Suppressor macrophage (primary cell): ENCODE measurements at places on chromosomes 16 and 17.

DNA sequence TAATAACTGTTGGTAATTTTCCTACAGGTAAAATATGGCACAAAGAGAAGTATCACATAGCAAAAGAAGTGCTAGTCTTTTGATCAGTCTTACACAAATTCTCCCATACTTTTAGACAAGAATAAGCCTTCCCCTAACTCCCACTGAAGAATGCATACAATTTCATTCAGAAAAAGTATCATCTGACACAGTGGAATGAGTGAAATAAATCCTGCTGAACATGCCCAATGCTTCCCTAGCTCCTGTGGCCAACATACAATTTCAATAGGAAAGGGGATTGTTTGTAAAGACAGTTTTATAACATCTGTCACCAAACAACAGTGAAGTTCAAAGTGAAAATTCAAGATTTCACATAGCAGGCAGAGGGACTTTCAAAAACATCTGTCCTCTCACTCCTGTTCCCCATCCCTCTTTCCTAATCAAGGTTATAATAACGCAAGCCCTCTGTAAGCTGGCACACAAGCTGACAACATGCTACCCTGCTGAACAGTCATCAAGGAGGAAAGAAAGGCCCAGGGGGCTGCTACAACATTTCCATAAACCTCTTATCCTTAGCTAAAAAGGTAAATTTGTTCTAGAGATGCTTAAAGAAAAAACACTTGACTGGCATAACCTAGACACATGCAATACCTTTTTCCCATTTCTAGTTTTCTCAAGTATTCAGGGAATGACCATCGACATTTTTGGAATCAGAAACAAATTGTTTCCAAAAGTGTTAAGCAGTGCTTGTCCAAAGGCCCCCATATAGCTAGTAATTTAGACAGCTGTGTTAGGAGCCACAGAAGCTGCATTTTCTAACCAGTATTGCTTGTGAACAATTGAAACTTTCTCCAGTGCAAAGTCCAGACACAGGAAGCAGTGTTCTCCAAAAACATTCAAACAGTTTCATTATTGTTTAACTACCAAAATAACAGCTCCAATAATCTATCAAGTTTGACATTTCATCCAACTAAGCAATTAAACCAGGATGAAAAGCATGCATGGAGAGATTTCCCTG, 11.5 kb upstream of the RFFL start:
- DNase-seq: no peak

DNA sequence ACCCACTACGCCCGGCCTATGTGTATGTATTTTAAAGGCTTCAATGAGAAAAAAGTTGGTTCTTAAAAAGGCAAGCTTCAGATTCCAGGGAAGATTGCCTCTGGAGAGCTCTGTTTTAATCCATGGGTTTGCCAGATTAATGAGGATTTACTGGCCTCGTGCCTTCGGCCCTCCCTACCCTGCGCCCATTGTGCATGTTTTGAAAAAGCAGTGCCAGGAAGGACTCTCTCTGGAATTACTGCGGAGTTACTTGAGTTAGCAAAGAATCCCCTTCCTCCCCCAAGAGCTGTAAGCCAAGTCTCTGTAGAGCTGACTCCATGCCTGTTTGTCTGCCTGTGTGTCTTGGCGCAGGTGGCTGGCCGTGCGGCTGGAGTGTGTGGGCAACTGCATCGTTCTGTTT, 98.9 kb downstream of the ABCC6 start:
- DNase-seq: no peak

- peak; percentile 79 for DNase-seq
These were observed 42.3 kb upstream of the ZNF750 start for GRCh38 chr17:82881900-82882714.

DNA sequence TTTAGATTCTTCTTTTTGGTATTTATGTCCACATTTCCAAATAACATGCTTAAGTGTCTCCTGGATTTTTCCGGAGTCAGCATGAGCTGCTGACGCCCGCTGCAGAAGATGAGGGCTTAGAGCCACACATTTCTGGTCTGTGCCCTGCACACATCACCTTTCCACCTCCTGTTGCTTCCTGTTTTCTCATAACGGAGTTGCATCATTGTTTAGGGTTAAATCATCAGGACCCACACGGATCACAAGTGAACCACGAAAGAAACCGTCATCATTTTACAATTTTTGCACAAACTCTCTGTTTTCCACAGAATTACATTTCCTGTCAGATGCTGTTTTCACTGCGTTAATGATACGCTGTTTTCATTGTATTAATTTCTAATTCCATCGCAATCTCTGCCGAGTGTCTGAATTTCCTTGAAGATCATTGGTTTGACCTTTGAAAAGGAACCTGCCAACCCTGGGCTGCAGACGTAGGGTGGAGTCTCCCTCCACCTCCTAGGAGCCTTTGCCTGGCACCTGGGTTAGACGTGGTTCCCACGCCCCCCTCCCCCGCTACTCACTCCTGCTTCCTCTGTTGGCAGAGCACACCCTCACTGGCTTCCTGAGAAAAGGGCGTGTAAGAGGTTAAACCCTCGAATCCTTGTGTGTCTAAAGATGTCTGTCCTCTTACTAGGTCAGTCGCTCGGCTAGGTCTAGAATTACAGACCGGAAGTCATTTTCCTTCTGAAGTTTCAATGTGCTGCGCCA, 68.2 kb downstream of the RNF213 start:
- no peak for DNase-seq

DNA sequence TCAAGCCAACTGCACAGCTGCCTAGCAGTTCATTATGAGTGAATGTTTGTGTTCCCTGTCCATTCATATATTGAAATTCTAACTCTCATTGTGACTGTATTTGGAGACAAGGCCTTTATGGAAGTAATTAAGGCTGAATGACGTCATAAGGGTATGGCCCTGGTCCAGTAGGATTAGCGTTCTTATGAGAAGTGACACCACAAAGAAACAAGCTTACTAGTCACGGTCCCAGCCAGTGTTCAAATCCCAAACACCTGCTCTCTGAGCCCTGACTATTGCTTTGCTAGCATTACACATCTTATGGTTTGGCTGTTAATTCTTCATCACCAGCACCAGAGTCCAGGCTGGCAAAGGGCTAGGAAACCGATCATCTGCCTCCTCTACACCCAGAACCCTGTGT, 2.2 kb downstream of the ZNF668 start:
- DNase-seq: peak; percentile 43

GRCh38 chr16:6297666-6298410, 1034.8 kb upstream of the RBFOX1 start:
- no peak for DNase-seq

- DNase-seq: peak; percentile 36
These were observed 9.7 kb downstream of the HS3ST3B1 start for GRCh38 chr17:14310605-14311004.

DNA sequence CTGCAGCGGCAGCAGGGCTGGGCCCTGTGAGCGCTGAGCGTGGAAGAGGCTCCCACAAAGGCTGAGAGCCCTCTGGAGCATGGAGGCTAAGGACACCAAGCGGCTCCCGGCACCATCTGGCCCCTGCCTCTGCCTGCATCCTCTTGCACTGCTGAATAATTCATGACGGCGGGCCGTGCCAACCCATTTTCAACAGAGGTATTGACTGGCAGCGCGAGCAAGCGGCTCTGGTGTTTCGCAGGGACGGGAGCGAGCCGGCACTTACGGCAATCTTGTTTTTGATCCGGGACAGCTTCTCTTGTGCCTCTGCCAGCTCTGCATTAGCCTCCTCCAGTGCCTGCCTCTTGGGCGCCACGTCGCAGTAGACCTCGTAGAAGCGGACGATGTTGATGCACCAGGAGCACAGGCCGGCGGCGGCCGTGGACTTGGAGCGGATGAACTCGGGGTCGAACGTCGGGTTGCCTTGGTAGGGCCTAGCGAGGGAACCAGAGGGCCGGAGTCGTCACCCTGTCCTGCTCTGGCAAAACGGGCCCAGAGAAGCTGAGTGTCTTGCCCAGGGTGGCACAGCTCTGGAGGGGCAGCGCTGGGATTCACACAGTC, 80.4 kb downstream of the PGS1 start:
- no peak for DNase-seq

DNA sequence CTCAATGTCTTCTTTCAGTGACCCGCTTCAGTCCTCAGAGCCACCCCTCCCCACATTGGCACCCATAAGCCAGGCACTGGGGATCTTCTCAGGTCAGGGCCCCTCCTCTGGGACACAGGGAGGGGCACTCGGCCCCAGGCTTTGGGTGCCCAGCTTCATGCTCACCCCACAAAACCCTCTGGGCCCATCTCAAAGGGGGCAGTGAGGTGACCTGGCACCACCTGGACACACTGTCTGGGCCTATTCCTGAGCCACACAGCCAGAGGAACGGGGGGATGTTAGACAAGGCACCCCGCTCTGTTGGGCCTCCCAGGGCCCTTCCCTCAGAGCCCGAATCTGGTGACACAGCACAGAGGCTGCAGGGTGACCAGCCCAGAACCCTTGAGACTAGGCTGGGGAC, 36.1 kb downstream of the TNFRSF13B start:
- no peak for DNase-seq

GRCh38 chr16:1630450-1631213, 18.5 kb downstream of the CRAMP1 start:
- no peak for DNase-seq

DNA sequence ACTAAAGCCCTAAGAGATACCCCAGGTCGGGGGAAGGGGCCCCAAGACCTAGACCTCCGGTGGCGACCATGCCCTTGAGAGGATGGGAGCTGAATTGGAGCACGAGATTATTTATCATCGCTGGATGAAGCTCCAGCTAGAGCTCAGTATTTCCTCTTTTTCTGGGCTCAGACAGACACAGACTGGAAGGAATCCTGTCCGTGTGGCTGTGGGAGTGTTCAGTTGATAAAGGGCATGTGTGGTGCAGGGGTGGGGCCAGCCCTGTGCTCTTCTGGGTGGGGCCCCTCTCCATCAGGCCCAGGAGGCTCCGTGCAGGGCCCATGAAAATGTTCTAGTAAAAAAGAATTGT, 6.3 kb upstream of the CBX4 start:
- DNase-seq: peak; percentile 90

DNA sequence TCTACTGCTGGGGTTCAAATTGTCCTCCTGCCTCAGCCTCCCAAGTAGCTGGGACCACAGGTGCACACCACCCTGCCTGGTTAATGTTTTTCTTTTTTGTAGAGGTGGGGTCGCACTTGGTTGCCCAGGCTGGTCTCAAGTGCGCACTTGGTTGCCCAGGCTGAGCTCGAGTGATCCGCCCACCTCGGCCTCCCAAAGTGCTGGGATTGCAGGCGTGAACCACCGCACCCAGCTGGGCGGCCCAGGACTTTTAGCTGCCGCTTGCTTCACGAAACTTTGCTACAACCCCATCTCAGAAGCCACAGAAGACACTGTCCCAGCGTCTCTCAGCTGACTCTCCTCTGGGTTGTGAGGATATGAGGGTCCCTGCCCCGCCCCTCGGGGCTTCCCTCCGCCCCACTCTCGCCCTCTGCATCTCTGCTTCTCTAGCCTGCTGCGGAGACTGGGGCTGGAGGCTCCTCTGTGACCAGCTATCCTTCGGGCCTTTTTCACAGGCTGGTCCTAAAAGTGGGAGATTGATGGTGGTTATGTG, 48.8 kb upstream of the CBX4 start:
- no peak for DNase-seq

- DNase-seq: no peak
These were observed 11.8 kb downstream of the JPT2 start for GRCh38 chr16:1689853-1690252.

DNA sequence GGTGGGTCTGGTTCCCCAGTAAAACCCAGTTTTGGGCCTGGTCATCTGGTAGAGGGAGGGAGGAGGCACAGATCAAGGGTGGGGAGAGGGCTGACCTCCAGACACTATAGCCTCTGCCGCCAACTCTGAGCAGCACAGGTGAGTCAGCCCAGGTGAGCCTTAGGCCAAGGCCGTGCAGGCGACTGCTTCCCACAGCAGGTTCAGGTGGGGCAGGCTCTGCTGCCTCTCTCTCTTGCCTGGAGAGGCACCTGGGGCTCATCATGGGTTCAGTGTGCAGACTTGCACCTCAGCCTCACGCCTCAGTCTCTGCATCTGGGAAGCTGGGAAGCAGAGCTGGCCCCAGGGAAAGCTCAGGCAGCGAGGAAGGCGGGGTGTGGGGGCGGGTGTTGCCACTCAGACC, 37.8 kb upstream of the IL34 start:
- no peak for DNase-seq

- no peak for DNase-seq
These were observed 84.9 kb downstream of the CYB561 start for GRCh38 chr17:63361182-63361581.

GRCh38 chr16:88737298-88738150, 31.2 kb downstream of the CTU2 start:
- DNase-seq: peak; percentile 80

DNA sequence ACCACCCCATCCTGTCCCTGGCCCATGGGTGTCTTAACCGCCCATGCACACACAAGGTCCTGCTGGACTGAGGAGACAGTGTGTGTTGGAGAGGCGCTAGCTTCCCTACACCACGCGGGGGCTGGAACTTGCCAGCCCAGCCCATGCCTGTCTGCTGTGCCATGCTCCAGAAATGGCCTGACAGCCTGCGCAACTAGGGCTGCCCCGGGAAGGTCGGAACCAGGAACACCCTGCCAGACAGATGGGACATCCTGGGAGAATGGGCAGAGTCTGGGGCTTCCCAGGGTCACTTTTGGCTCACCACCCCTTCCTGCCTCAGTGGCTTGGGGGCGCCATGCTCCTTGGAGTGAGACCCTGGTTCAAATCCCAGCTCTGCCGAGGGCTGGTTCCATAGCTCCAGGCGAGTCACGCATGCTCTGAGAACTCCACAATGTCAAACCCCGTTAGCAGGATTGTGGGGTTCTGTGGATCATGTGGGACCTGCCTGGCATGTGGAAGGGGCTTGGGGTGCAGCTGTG, 36.2 kb downstream of the SREBF1 start:
- DNase-seq: no peak

GRCh38 chr17:66904760-66905624, 59.5 kb upstream of the CACNG4 start:
- DNase-seq: no peak

DNA sequence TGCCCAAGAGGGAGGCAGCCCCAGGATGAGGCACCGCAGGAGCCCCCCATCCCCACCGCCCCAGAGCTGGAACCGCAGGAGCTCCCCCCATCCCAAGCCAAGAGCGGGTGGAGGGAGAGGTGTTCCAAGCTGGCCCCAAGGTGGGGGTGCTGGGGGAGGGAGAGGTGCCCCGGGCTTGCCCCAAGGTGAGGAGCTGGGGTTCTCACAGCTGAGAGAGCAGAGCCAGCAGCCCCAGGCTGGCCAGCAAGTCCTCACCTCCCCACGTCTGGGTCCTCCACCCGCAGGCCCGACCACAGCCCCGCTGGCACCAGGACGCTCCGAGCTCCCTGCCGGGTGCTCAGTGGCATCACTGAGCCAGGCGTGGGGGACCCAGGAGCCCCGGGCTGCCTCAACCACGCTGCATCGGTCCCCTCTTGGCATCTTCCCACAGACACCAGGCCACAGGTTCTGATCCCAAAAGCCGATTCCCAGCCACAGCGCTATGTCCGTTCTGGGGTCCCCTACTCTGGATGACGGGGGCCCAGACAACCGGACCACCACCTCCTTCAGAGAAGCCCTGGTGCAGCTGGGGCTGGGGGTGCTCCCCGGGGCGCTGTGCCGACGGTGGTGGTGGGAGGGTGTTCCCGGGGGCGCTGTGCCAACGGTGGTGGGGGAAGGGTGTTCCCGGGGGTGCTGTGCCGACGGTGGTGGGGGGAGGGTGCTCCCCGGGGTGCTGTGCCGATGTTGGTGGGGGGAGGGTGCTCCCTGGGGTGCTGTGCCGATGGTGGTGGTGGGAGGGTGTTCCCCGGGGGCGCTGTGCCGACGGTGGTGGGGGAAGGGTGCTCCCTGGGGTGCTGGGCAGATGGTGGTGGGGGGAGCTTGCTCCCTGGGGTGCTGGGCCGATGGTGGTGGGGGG, 15.4 kb upstream of the WDR45B start:
- DNase-seq: no peak

GRCh38 chr17:79907217-79907715, 68.0 kb upstream of the CBX4 start:
- no peak for DNase-seq
